Natural killer cell (primary cell): ENCODE measurements at places on chromosomes 3 and 15. TPM values are rescaled to one million over a fixed set of nuclear protein-coding genes. Genes with fewer than 3 reads are reported as not detected.

- no peaks in the 10 kb centered on the region for H3K4me1 ChIP-seq
- H3K36me3 ChIP-seq: peaks cover 33% of the 10 kb centered on the region
- DNase-seq: no peak
- no peak overlapping the region for H3K4me3 ChIP-seq
Measured at GRCh38 chr3:20091331-20092047, 51.2 kb downstream of the KAT2B start.

GRCh38 chr3:37667335-37667734, 194.3 kb upstream of the CTDSPL start:
- H3K27me3 ChIP-seq: no peaks in the 10 kb centered on the region
- H3K4me3 ChIP-seq: no peak overlapping the region
- H3K36me3 ChIP-seq: no peaks in the 10 kb centered on the region
- no peak overlapping the region for H3K27ac ChIP-seq

GRCh38 chr3:126304704-126305103, 52.5 kb downstream of the KLF15 start:
- H3K4me3 ChIP-seq: no peak overlapping the region
- H3K36me3 ChIP-seq: no peaks in the 10 kb centered on the region
- no peaks in the 10 kb centered on the region for H3K4me1 ChIP-seq
- DNase-seq: no peak

DNA sequence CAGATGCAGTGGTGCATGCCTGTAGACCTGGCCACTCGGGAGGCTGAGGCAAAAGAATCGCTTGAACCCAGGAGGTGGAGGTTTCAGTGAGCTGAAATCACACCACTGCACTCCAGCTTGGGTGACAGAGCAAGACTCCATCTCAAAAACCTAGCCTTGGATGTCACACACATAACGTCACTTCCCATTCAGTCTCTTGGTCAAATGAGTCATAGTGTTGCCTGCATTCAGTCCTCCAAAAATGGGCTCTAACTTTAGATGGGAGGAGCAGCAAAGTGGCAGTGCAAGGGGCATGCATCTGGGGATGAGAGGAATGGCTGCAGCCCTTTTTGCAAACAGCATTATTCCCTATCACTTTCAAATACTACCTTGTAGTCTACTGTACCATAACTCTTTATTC, 62.9 kb upstream of the AGBL1 start:
- no peak overlapping the region for H3K4me3 ChIP-seq
- no peaks in the 10 kb centered on the region for H3K27me3 ChIP-seq
- H3K36me3 ChIP-seq: no peaks in the 10 kb centered on the region

Gene ESYT3
- not detected for total RNA-seq

Gene ZNF502
- 4.4 TPM for total RNA-seq

Gene TMEM212
- not detected for total RNA-seq

Gene PLCH1
- total RNA-seq: 0.08 TPM

Gene CRYGS
- 2.5 TPM for total RNA-seq

Gene GJD2
- not detected for total RNA-seq
